ENCODE measurements at places on chromosomes 2 and 18. TPM values are rescaled to one million over a fixed set of nuclear protein-coding genes. Genes with fewer than 3 reads are reported as not detected.
A peak's percentile ranks its signal among the peaks of the same experiment; 100 is the strongest.

The PRR30 gene
- total RNA-seq = not detected

DNA sequence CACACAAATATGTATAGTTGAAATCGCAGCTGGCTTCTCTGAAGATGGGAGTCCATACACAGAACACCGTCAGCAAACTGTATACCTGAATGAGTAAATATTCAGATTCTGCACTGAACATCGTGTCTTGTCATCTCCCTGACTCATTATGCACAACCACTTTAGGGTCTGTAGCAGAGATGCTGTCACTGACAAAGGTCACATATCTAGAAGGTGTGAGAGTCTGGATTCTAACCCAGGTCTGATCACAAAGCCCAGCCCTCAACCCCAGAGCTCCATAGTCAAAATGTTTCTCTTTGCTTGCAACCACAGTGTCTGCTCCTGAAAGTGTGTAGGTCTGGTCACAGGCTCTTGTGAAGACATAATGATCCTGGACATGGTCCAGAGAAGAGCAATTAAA is 78.3 kb upstream of the PAX8 start:
- DNase-seq = no peak

GRCh38 chr2:27059141-27059820 is 7.8 kb downstream of the AGBL5 start:
- no peak for DNase-seq

The INPP5D gene
- total RNA-seq = 4.9 TPM

GRCh38 chr2:174446531-174446930 is 40.3 kb downstream of the GPR155 start:
- no peak for DNase-seq

The PLEKHH2 gene
- 1.3 TPM for total RNA-seq

GRCh38 chr2:31729065-31729439 is 148.3 kb upstream of the SRD5A2 start:
- DNase-seq = no peak

The C2orf72 gene
- 0.05 TPM for total RNA-seq

DNA sequence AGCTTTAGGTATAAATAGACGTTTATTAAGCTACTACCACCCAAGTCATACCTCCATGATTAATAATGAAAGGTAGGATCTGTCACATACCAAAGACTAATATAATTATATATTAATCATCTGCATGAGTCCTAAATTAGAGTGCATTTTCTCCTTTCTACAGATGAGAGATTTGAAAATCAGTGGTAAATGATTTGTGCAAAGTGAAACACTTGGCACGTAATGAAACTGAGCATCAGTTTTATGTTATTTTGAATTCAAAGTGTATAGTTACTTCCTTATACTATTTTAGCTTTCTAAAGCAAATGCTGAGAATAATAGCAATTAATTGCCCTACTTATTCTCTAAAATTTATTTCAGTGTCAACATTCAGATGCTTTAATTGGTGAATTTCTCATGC is 615.3 kb downstream of the TRIB2 start:
- DNase-seq = no peak

GRCh38 chr18:24949908-24950307 is 402.1 kb downstream of the ZNF521 start:
- DNase-seq = no peak

GRCh38 chr2:160405077-160405867 is 88.3 kb downstream of the RBMS1 start:
- DNase-seq = no peak

GRCh38 chr18:59354731-59355130 is 4.3 kb downstream of the LMAN1 start:
- DNase-seq = no peak

DNA sequence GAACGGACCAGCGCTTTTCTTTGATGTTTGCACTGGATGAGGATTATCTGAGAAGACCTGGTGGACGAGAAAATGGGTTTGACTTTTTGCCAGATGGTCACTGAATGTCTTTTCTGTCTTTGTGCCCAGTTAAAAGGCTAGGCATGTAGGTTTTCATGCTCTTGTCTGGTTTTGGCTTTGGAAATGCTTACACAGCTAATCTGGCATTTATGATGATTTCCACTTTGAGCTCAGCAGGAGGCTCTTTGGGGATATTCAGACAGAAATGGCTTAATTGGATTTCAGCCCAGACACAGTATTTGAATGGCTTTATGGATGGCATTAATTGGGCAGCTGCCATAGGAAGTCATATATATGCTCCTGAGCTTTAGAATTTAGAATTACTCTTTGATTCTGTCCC is 59.6 kb downstream of the NCK2 start:
- no peak for DNase-seq

DNA sequence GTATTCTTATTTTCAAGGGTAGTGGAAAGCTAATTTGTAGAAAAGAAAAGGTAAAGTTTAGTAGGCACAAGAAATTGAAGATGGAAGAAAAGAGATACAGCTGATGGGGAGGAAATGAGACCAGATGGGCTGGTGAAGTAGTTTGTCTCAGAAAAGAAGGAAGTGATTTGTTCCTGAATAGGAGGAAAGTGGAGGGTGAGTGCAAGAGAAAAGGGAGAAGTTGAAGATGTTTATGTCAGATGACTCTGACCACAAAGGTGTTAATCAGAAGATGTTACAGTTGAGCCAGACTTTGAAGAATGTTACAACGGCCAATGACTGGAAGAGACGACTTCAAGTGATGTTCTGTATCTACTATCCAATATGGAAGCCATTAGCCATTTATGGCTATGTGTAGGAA is 21.2 kb downstream of the ZSCAN30 start:
- no peak for DNase-seq

GRCh38 chr2:104430359-104430740 is 423.6 kb upstream of the POU3F3 start:
- DNase-seq = no peak

The GAL3ST2 gene
- total RNA-seq = not detected

DNA sequence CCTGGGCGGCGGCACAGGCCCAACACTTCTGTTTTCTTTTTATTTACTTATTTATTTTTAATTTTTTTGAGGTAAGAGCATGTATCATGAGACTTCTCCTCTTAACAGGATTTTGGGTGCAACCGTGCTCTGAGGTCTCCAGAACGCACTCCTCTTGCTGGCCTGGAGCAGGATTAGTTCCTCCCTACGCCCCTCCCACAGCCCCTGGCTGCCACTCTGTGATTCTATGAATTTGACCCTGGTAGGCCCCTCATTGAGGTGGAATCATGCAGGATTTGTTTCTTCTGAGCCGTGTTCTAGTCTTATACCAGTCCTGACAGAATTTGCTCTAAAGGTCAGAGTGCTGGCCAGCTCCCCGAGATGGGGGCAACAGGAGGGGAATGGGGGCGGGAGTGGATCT is 106.5 kb upstream of the HS6ST1 start:
- DNase-seq = no peak

The COPS9 gene
- total RNA-seq = 190 TPM

The ACMSD gene
- not detected for total RNA-seq

- DNase-seq = no peak
Observed at GRCh38 chr2:225995796-225996461, 596.4 kb downstream of the NYAP2 start.

GRCh38 chr2:70340761-70341476 is 39.1 kb upstream of the FAM136A start:
- no peak for DNase-seq

DNA sequence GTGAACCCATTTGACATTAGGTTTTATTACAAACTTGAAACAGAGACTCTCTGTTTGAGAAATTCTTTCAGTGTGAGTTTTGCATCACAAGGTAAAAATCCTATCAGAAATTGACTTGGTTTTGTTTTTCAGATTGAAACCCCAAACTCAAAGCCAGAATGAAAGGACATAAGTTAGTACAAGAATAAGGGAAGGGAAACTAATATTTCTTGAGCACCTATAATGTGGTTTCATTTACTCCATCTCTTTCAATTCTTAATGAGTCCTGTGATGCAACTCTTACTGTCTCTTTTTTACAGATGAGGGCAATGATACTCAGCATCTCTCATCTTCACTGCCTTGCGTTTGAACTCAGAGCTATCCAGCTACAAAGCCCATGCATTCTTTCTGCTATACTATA is 210.0 kb upstream of the SIX3 start:
- no peak for DNase-seq

DNA sequence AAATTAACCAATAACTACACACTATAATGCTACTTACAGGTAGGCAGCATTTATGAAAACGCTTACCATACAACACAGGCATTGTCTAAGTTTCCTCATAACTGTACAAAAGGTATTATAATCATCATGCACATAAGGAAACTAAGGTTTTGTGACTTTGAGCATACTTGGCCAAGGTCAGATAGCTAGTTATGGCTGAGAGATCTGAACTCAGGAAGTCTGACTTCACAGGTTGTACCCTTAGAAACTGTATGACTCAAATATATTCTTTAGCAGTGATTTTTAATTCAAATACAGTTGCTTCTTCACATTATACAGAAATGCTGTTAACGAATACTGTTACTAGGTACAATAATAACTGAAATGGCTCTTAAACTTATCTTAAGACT is 89.3 kb downstream of the TRIP12 start:
- DNase-seq = no peak

DNA sequence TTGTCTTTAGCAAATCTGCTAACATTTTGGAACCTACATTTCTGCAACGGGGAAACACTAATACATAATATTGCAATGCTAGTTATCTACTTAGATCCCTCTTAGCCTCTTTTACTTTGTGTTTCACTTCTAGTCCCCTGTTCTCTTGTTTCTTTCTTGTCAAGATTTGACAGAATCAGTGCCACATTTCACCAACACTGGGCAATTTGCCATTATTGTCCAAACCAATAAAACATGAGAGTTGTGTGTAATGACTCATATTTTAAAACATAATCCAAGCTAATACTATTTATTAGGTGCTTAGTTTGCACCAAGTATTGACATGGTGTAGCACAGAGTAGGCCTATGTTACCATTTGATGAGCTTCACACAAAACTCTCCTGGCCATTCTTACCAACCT is 33.7 kb upstream of the ACVR1C start:
- DNase-seq = no peak

GRCh38 chr2:22890132-22890531 is 494.8 kb upstream of the KLHL29 start:
- no peak for DNase-seq

The GALNT3 gene
- total RNA-seq = 0.08 TPM

GRCh38 chr18:24695168-24695567 is 234.7 kb downstream of the HRH4 start:
- no peak for DNase-seq

GRCh38 chr2:172103471-172104272 is 972 bp upstream of the DLX2 start:
- DNase-seq = peak; percentile 73

The WDR43 gene
- 21.0 TPM for total RNA-seq

DNA sequence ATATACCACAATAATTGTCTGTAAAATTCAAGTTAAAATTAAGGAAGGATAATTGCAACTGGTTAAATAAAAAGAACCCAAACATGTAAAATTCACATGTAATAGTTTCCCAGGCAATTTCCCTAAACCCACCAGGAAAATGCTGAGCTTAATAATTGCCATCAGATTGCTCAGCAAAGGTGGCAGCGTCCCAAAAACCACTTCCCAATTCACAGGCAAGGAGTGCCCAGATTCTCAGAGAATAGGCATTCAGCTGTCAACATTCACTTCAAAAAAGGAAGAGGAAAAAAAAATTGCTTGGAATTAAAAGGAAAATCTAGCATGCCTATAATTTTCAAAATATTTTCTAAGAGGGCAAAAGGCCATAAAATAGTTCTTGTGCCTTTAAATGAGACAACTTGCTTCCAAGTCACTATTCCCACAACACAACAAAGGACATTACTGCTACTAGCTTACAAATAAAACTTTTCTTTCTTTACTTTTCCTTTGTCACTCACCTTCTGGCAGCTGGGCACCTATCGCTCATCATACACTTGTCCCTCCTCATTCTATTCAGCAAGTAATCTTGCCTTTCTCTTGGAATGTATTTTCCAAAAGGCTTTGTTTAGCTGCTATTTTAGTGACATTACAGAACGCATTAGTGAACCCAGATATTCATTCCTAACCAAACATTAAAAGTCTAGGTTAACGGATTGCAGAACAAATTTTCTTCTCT is 15.2 kb downstream of the SRBD1 start:
- peak; percentile 36 for DNase-seq

- DNase-seq = no peak
Observed at GRCh38 chr2:148674063-148675020, 29.8 kb downstream of the EPC2 start.

The SLC5A6 gene
- total RNA-seq = 12.0 TPM

DNA sequence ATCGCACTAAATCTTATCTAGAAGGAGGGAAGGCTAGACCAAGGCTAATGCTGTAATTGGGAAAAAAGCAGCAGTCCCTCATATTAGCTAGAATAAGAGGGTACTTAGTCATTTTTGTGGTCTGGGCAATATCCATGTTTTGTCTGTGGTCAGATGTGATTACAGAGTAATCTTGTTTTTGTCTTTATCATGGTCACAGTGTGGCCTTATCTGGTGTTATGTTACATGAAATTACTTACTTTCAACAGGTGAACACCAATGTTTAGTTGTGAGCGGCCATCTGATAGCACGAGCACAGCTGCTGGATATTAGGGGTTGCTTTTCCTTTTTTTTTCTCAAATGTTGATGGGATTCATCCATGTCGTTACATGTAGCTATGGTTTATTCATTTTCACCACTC is 23.7 kb upstream of the PLEKHM3 start:
- no peak for DNase-seq

The CFC1 gene
- total RNA-seq = not detected
